A549 treated with CORT108297 at 1 μM for 4 hours (cell line): ENCODE measurements at places on chromosomes 3 and 15. TPM values are rescaled to one million over a fixed set of nuclear protein-coding genes. Genes with fewer than 3 reads are reported as not detected.

LSG1 gene
- 30.6 to 35.3 TPM (median 31.4 TPM) in 5 replicates for total RNA-seq

GPR176 gene
- total RNA-seq: 10.0 to 14.0 TPM (median 11.1 TPM) in 5 replicates

ADIPOQ gene
- total RNA-seq: not detected in 5 replicates

UBXN7 gene
- total RNA-seq: 6.6 to 10.4 TPM (median 8.8 TPM) in 5 replicates

GOLGA8R gene
- total RNA-seq: 0.12 to 0.35 TPM (median 0.26 TPM) in 5 replicates
